ENCODE measurements at places on chromosomes 11 and 22.
A peak's percentile ranks its signal among the peaks of the same experiment; 100 is the strongest.

DNA sequence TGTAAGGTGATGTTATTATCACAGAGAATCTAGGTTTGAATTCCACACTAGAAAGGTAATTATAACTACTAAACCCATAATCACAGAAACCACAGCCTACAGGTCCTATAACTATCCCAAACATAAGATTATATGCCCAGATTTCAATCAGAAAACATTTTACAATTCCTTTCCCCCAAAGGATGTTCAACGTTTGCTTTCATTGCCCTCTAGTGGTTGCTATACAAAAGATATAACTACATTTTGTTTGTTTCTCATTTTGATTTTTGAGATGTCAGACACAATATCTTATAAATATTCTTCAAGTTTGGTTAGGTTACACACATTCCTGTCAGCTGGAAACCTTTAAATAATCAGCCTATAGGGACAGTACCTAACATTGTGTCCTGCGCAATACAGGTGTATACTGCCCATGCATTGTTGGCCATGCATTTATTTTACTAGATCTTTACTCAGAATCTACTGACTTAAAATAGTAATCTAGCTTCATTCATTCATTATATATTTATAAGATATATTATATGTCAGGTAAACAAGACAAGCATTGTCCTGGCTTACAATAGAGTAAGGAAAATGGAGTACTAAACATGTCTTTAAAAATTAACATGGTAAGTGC lies 530.5 kb upstream of the CCDC90B start:
- peak; percentile 22 for DNase-seq

GRCh38 chr22:37747080-37747714 lies 50.3 kb downstream of the TRIOBP start:
- DNase-seq = peak; percentile 26

- DNase-seq = no peak
Measured at GRCh38 chr11:92329137-92329536, 104.5 kb downstream of the FAT3 start.

DNA sequence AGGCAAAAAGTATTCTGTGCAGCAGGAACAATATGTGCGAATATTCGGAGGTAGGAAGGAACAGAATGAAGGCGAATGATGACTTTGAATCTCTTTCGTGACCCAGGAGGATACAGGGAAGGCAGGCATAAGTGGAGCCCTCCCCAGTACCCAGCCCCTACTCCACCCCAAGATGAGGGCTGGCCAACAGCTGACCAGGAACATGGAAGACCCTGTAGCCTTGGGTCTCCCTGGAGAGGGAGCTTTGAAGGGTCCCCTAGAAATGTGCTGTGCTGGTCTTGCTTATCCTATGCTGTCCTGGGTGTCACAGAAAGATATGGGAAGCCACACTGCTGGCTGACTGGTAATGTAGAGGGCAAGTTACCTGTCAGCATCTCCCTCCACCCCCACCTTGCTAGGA lies 113.7 kb upstream of the NCAM1 start:
- DNase-seq = no peak

DNA sequence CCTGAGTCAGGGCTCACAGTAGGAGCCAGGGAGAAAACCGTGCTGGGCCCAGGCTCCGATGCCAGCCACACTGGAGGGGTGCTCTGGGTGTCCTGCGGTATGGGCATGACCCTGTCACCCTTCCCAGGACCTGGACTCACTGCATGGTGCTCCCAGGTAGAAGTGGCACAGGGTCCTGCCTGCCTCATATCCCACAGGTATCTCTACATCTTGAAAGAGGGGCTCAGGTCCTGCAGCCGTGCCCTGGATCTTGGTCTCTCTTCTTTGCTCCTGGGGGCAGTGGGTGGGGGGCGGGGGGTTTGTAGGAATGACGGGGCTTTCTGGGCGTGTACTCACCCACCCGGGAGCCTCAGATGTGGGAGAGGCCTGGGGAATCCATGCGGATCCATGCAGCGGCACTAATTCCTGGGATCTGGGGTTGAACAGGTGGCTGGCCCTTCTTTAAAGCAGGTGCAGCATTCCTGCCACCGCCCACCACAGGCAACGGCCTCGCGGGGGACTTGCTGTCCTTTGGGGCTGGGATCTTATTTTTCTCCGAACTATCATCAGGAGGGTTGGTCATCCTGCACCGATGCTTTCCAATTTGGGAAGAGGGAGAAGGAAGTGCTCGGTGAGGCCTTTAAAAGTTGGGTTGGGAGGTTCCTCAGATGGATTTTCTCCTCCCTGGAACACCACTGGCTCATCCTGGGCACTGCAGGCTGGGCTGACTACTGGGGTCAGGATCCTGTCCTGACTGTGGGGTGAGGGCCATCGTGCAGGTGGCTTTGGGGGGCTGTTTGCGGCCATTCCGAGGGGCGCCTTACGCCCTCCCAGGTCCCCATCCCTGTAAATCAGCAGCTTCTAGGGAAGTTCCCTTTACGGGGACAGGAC lies 886.4 kb downstream of the BRD1 start:
- DNase-seq = no peak

- no peak for DNase-seq
Measured at GRCh38 chr22:46362203-46362933, 26.9 kb downstream of the TRMU start.

DNA sequence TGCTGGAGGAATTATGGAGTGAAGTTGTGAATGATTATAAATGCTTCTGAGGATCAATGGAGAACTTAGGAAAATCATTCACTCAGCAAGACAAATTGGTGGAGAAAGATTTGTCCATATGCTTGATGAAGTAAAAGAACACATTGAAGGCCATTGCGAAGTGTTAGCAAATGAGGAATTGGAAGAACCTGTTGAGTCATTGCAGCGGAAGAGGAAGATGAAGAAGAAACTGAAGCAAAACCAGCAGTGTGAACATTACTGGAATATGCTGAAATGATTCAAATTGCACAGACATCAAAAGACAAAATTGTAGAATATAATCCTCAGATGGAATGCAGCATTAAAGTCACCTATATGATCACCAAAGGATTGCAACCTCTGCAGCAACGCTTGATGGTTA lies 168.1 kb downstream of the ADAMTS15 start:
- no peak for DNase-seq

GRCh38 chr11:15968461-15969130 lies 387.8 kb downstream of the SOX6 start:
- DNase-seq = peak; percentile 90

DNA sequence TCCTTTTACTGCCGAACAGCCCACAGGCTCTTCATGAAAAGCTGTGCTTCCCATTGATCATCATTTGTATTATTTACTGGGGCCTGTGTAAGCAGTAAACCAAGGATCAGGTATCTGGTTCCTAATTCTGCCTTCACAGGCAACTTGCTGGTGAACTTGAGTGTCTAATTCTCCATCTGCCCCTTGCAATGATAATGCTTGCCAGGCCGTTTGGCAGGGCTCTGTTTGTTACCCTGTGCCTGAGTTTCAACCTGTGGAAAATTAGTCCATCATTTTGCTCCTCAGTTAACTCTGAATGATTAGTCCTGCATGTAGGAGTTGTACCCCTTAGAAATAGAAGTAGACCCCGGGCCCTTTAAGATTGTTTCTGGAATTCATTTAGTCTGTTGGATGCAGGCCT lies 298.4 kb upstream of the CADM1 start:
- DNase-seq = no peak

DNA sequence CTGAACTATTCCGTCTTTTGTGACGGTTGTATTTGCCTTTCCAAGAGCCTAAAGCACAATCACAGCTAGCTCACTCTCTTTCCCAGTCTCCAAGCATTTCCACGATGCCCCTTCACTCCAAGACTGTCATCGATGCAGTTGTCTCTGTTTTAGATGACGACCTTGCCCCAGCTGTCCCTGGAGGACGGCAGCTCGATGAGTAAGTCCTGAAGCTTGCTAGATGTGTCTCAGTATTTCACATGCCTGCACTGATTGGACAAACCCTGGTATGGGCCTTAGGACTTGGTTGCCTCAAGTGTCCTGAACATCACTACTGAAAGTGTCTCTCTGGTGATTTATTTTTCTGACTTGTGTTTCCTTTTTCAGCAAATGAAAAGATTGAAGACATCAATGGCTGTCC lies 129.9 kb downstream of the NAV2 start:
- DNase-seq = no peak

DNA sequence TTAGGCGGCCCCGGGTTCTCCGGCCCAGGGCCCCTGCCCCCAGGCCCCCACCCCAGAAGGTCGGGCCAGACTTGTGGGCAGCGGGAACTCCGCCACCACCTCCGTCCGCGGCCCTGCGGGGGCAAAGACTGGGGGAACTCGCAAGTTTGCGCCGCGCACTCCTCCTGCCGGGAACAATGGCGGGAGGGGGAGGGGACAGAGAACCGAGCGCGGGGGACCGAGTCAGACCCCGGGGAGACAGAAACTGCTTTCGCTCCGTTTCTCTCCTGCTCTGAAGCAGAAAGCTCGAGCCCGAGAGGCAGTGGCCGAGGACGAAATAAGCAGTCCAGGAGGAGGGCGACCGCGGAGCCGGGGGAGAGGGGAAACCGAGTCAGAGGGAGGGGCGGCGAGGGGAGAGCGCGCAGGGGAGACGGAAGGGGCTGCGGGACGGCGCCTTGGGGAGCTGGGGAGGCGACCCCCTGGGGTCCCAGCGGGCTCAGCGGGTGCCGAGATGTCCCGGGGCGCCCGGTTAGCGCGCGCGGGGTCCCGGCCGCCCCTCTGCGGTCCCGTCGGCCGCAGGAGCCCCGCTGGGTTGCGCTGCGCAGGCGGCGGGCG lies 555 bp downstream of the TP53I11 start:
- DNase-seq = no peak

DNA sequence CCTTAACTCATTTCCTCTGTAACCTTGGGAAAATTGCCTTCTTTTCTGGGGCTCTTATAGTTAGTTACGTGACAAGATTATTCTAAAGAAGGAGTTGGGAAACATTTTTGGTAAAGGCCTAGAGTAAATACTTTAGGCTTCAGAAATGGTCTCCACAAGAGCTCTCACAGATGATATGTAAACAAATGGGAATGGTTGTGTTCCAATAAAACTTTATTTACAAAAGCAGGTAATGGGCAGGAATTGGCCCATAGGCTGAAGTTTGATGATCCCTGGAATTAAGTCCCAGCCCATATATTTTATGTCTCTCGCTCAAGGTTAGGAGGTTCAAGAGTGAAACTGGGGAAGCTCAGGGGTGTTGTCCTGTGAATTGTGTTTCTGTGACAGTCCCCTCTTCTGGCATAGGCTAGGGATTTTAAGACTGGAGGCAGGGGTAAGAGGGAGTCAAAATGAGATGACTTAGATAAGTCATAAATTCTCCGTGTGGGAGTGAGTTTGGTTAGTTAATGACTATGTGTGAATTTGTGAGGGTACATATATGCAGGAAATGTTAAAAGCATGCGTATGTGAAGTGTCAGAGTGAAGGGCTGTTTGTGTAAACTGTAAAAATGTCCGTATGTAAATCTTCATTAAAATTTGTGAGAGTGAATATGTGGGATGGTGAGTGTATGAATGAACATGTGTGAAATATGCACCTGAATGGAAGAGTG lies 7.4 kb upstream of the OR52B4 start:
- DNase-seq = no peak

DNA sequence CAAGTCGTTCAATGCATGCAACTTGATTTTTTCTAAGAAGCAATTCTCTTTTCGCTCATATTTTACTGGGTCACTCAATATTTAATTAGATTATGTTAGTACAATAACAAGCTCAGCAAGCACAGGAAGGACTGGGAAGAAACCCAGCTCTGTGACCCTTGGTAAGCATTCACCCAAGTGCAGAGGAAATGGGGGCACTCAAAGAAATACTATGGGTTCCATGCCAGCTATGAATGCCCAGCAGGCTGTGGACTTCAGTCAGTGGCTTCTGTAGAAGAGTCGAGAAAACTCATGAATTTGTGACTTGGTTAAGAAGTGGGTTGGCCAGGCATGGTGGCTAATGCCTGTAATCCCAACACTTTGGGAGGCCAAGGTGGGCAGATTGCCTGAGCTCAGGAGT lies 123.6 kb downstream of the GALNT18 start:
- no peak for DNase-seq

GRCh38 chr11:44036811-44037657 lies 10.7 kb upstream of the ACCSL start:
- DNase-seq = peak; percentile 92

DNA sequence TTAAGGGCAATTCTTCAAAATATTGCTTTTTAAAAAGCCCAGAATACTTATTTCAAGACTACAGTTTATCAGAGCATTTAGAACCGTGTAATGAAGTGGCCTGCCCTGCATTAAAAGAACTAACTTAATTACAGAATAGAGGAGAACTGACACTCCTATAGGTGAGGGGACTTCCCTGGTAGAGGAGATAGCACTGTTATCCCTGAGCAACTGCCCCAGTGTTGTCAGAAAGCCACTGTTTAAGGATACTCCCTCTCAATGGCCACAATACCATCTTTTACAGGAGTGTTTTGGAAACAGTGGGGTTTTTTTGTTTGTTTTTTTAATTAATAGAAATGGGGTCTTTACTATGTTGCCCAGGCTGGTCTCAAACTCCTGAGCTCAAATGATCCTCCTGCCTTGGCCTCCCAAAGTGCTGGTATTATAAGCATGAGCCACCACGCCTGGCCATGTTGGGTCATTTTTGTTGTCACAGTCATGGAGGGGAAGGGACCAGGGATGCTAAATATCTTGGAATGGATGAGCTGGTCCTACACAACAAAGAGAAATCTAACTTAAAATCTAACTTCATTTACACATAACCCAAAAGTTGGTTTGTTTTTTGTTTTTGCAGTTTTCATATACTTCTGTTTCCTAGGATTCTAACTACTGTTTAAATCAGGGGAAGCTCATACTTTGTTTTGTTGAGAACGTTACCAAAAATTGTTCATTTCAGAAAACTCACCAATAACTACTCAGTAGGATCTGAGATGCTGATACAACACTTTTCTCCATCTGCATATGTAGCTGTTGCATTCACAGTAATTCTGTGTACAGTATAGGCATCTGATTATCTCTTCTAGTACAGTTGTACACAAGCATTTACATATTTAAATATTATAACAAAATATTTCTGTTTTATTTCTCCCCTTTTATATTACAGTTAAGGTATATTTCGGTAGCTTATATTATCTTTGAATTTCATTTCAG lies 8.1 kb downstream of the RPL27A start:
- no peak for DNase-seq

DNA sequence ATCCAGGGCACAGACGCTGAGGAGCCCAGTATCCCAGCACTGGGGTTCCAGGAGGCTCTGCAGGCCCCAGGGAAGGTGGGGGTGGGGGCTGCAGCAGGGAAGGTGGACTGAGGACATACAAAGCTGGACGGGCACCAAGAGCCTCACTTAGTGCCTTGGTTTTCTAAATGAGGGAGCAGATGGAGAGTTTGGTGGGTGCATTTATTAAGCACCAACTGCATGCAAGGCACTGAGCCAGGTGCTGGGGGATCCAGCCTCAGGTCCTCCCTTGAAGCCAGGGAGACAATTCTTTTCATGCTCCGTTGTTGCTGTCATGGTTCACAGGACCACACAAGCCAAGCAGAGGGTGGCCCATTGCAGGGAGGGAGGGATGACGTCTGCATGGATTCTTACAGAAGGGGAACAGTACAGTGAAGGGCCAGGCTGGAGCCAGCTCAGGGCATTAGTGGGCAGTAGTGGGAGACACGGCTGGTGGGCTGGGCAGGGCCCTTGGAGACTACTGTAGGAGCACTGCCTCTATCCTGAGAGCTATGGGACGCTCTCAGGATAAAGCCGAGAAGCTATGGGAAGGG lies 65.0 kb downstream of the MACROD1 start:
- no peak for DNase-seq

GRCh38 chr22:40919446-40919845 lies 31.7 kb upstream of the RBX1 start:
- no peak for DNase-seq
